ENCODE measurements at places on chromosomes 6 and 20. TPM values are rescaled to one million over a fixed set of nuclear protein-coding genes. Genes with fewer than 3 reads are reported as not detected.

DNA sequence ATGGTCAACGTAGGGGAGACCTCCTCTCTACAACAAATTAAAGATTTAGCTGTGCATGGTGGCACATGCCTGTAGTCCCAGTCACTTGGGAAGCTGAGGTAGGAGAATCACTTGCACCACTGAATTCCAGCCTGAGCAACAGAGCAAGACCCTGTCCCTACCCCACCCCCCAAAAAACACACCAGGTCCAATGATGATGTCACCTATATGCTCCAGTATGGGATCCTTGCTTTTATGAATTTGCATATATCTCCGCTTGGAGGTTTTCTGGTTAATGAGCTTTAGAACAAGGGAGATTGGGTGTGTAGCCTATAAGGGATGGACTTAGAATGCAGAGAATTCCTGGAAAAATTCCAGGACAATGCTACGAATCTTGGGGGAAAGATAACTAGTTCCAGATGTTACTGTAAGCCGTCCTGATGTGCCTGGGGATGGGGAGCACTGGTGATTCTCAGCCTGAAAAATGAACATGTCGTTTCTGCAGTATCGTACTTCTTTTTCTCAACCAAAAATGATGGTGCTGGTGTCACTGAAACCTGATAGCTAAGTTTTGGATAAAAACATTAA lies 61.1 kb downstream of the ZBTB2 start:
- no peak for DNase-seq

GRCh38 chr6:23212398-23212797 lies 643.0 kb downstream of the HDGFL1 start:
- no peak for DNase-seq

GRCh38 chr20:16474363-16474762 lies 98.9 kb downstream of the KIF16B start:
- no peak for DNase-seq

DNA sequence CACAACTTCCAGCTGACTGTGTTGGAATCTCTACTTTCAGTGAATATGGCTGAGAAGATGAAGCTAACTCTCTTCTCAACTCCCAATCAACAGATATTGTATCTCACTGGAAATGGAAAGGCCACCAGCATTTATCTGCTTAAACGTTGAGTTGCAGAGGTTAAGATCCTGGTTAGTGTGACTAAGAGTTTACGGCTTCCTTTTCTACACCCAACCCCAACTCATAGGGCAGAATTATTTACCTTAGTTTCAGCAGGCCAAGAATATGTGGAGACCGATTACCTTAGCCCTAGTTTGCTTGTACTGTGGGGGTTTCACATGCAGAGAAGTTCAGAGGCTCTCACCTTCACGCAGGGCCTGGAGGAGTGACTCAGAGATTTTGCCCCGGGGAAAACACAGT lies 1026.6 kb downstream of the EYS start:
- DNase-seq: no peak

GRCh38 chr6:45681860-45682511 lies 304.3 kb upstream of the SUPT3H start:
- DNase-seq: peak; percentile 8

Gene PARD6B
- total RNA-seq: 5.5 TPM

Gene MDFI
- total RNA-seq: not detected

Gene ZC3H12D
- 83.5 TPM for total RNA-seq

All from CD8-positive, alpha-beta memory T cell (primary cell).